HFF-Myc (cell line): ENCODE measurements at places on chromosomes 11 and 22.

- no peak for DNase-seq
Observed at GRCh38 chr11:96272529-96273222, 70.3 kb downstream of the MAML2 start.

DNA sequence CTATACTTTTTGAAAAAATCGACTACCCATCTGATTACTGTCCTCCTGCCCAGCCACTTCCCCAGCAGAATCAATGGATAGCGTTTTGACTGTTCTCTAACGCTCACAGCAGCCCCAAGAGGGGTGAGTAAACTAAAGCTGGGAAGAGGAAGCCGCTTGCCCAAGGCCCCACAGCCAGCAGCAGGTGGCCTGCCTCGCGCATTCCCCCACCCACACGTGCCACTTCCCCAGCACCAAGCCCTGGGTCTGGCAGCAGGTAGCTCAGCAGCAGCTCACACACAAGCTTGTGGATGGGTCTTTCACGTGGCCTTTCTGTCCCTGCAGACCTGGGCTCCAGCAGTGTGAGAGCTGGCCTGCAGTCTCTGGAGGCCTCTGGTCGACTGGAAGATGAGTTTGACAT, 34.3 kb downstream of the TOM1 start:
- no peak for DNase-seq

GRCh38 chr11:64081745-64082442, 46.2 kb downstream of the FLRT1 start:
- DNase-seq: no peak

DNA sequence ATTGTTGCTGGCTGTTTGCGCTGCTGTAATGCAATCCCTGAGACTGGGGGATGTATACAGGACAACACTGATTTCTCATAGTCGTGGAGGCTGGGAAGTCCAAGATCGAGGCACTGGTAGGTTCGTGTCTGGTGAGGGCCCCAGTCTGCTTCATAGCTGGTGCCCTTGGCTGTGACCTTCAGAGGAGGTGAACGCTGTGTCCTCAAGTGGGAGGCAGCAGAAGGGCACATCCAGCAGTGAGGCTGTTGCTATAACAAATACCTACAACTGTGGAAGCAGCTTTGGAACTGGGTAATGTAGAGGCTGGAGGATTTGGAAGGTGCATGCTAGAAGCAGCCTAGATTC, 21.3 kb downstream of the KRTAP5-5 start:
- DNase-seq: no peak

GRCh38 chr11:35815556-35816315, 128.1 kb upstream of the LDLRAD3 start:
- peak; percentile 89 for DNase-seq

- DNase-seq: no peak
Observed at GRCh38 chr11:107040433-107041087, 22.3 kb upstream of the GUCY1A2 start.

DNA sequence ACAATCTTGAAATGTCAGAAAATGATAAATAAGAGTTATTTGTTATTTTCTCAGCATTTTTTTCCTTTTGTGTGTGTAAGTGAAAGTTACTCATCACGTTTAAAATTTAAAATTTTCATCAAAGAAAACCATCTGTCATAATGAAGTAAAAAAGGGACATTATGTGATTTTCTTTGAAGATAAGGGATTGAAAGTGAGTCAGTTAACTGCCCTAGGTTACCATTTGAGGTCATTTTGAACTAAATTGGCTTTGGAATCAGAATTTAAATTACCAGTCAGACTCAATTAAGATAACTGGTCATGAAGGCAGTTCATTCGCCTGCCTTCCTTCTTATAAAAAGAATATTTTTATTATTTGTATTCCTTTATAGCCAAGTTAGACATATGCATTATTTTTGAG, 14.3 kb downstream of the NCAM1 start:
- DNase-seq: no peak

GRCh38 chr22:35274154-35274871, 17.0 kb downstream of the HMGXB4 start:
- no peak for DNase-seq

GRCh38 chr11:35968386-35969088, 24.7 kb downstream of the LDLRAD3 start:
- no peak for DNase-seq

- DNase-seq: no peak
Observed at GRCh38 chr11:73072935-73073481, 69.1 kb downstream of the FCHSD2 start.

GRCh38 chr11:74179234-74180052, 8.4 kb downstream of the PPME1 start:
- no peak for DNase-seq

- no peak for DNase-seq
Observed at GRCh38 chr11:19973136-19973635, 187.1 kb downstream of the DBX1 start.

DNA sequence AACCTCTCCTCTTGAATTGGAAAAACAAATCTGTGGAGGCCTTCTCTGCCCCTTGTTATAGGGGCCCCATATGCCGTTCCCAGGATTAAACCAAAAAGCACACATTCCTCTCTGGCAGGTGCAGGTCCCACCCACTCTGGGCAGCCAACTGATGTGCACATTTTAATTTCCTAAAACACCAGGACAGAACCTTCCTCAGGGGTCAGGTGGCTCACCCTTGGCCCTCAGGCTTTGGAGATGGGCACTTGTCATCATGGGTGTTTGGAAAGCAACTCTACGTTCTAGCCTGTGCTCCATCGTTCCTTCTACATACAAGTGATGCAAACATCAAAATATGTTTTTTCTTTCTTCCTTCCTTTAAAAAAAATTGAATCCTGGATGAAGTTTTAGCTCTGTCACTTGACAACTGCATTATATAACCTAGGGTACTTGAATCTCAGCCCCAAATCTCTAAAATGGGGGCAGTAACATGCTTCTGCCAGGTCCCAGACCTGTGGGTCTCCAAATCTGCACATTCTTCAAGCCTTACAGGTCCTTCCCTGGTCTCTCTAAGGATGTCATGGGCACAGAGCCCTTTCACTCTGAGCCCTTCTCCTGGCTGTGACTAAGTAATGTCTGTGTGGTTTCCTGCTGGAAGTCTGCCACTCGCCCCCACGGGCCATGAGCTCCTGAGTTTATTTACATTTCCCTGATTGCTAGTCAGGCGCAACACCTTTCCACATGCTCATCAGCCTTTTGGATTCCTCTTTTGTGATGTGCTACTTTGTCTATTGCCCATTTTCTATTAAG, 43.8 kb downstream of the KCNQ1OT1 start:
- DNase-seq: peak; percentile 7
